Calu3 (cell line): ENCODE measurements at places on chromosomes 6 and 20. TPM values are rescaled to one million over a fixed set of nuclear protein-coding genes. Genes with fewer than 3 reads are reported as not detected.

GRCh38 chr20:20195021-20195705 lies 142.8 kb downstream of the CFAP61 start:
- DNase-seq: no peak
- no peaks in the 10 kb centered on the region for H3K36me3 ChIP-seq
- no peak overlapping the region for H3K27ac ChIP-seq
- H3K27me3 ChIP-seq: peaks cover 14% of the 10 kb centered on the region
- no peak overlapping the region for H3K4me3 ChIP-seq
- H3K4me1 ChIP-seq: no peaks in the 10 kb centered on the region

The PPP2R5D gene
- 49.4 and 55.8 TPM in 2 replicates for total RNA-seq

- no peak for DNase-seq
- H3K27ac ChIP-seq: no peak overlapping the region
- H3K36me3 ChIP-seq: no peaks in the 10 kb centered on the region
- H3K4me3 ChIP-seq: no peak overlapping the region
- no peaks in the 10 kb centered on the region for H3K4me1 ChIP-seq
Measured at GRCh38 chr6:68082086-68082485, 553.0 kb upstream of the ADGRB3 start.

DNA sequence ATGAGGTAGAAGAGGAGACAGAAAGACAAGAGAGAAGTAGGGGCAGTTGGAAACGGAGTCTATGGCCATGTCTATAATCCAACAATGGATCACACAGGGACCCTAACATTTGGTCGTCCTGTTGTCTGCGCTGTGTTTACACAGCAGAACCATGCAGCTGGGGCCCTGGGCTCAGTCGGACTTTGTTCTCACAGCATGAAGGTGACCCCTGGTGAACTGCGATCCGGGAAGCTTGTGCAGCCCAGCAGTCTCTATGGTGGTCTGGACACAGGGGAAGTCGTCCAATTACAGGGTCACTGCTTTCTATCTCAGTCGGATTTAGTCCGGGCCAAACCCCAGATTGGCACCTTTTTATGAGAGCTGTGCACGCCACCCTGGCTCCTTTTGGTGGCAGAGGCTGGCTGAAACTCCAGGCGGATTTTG lies 153.6 kb downstream of the FOXA2 start:
- DNase-seq: no peak
- H3K36me3 ChIP-seq: no peaks in the 10 kb centered on the region
- H3K27me3 ChIP-seq: no peaks in the 10 kb centered on the region
- no peak overlapping the region for H3K27ac ChIP-seq
- H3K4me3 ChIP-seq: no peak overlapping the region

DNA sequence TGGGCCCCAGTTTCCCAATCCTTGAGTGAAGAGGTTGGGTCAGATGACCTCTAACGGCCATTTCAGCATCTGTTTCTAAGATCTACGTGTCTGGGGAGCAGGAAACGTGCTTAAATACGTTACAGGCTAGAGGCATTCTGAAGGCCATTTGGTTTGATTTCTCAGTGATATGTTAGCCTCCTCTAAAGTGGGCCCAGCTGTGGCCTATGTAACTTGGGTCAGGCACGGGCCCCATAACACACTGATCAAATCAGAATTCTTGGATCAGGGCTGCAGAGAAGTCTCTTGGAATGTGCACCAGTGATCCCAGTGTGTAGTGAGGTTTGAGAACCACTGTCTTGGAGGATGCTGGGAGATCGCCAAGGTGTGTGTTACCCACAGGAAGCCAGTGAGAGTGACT lies 36.1 kb upstream of the TGM3 start:
- H3K4me1 ChIP-seq: no peaks in the 10 kb centered on the region
- no peak overlapping the region for H3K27ac ChIP-seq
- no peaks in the 10 kb centered on the region for H3K27me3 ChIP-seq
- H3K36me3 ChIP-seq: no peaks in the 10 kb centered on the region

GRCh38 chr6:114194362-114195026 lies 148.3 kb downstream of the HS3ST5 start:
- DNase-seq: no peak
- H3K36me3 ChIP-seq: no peaks in the 10 kb centered on the region
- H3K4me3 ChIP-seq: no peak overlapping the region

The PNISR gene
- 78.1 and 82.5 TPM in 2 replicates for total RNA-seq

The FNDC11 gene
- 0.24 TPM in 1 of 2 replicates, not detected in the other for total RNA-seq

DNA sequence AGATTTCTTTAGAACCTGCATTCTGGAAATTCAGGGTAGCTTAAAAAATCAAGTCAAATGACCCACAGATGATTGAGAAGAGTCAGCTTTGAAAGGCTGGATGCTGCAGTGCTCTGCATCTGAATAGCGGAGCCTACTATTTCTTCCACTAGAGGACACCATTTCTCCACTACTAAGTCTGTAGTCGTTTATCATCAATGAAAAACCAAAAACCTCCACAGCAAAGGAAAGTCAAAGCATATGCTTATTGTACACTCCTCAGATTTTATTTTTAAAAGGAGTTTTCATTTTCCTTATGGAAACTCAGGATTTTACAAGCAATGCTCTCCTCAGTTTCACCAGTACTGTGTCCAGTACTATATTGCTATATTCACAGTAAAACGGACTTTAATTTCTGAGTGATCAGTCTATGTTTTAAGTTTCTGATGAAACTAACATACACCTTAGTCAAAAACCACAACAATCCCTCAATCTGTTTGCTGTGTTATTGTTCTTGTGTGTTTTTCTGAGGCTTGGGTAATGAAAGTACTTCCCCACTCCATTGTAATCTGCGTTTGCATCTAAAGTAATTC lies 50.5 kb upstream of the ENPP5 start:
- H3K4me3 ChIP-seq: no peak overlapping the region
- DNase-seq: peak; percentile 9
- H3K36me3 ChIP-seq: no peaks in the 10 kb centered on the region

DNA sequence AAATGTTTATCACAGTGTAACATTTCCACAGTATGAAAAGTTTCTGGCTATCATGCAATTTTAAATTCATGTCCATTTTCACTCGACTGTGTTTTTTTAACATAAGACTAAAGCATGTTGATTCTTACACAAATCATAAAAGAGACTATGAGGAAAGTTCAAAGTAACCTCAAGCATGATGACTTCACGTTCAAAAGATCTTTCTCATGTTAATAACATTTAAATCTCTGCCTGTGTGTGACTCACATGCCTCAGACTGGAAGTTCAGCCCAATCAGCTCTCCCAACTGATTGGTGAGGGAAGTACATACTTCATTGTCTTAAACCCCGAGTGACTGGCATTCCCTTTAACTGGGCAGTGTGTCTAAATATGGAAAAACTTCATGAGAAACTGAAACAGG lies 37.4 kb downstream of the ATXN1 start:
- H3K4me1 ChIP-seq: peaks cover 20% of the 10 kb centered on the region
- peak; percentile 19 for DNase-seq
- H3K27me3 ChIP-seq: no peaks in the 10 kb centered on the region
- H3K27ac ChIP-seq: no peak overlapping the region

DNA sequence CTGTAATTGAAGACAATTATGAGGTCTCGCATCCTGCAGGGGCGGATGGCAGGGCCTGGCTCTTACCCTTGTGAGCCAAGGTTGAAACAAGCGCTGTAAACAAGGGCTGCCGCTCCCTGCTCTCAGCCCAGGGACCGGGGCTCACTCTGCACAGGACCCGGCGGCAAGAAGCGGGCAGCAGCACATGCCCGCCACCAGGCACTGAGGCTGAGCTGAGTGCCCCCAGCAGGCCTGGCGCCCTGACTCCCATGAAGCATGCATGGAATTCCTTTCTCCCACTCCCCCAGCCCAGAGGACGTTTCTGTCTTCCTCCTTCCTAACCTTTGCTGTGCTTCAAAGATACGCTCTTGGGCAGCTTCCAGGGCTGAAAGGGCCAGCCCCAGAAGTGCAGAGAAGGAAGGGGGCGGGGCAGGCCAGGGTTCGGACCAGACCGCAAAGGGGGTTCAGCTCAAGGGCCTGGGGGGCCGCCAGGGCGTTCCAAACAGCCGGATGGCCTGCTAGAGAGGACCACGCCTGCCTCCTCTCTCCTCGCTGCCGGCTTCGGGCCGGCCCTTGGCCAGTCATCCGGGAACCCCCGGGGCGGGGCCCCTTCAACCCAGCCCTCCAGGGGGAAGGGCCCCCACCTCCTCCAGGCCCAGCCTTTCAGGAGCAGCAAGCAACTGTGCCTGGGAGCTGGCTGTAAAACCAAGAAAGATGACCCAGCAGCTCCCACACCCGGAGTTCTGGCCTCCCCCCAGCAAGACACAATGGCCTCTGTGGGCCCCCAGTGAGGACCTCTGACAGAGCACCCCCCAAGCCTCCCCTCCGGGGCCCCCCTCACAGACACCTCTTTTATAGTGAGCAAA lies 109.9 kb downstream of the NOL4L start:
- H3K4me3 ChIP-seq: peak overlapping the region; percentile 79
- peaks cover 78% of the 10 kb centered on the region for H3K4me1 ChIP-seq
- peak; percentile 100 for DNase-seq
- peaks cover 55% of the 10 kb centered on the region for H3K36me3 ChIP-seq

The ADGRF1 gene
- 256 and 313 TPM in 2 replicates for total RNA-seq

The IRAK1BP1 gene
- total RNA-seq: 4.2 and 4.5 TPM in 2 replicates

DNA sequence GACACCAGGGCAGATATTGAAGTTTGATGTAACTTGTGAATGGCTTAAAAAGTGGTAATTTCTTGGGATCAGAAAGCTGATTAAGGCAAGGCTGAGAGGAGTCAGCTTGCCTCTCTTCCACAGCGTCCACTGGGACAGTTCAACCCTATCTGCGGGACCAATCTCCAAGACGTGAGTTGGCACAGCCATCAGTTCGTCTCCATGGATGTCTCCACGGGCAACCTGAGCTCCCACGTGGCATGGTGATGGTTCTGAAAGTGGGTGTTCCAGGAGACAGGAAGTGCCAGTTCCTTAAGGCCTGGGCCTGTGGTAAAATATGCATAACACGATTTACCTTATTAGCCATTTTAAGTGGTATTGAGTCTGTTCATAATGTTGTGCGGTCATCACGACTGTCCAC lies 67.9 kb upstream of the BHLHE23 start:
- DNase-seq: no peak
- H3K36me3 ChIP-seq: no peaks in the 10 kb centered on the region
- H3K4me3 ChIP-seq: no peak overlapping the region
- H3K27me3 ChIP-seq: peaks cover 97% of the 10 kb centered on the region
